ENCODE measurements at places on chromosomes 1 and 21.

- no peak for DNase-seq
Measured at GRCh38 chr1:27086026-27086425, 68.9 kb downstream of the SLC9A1 start.

DNA sequence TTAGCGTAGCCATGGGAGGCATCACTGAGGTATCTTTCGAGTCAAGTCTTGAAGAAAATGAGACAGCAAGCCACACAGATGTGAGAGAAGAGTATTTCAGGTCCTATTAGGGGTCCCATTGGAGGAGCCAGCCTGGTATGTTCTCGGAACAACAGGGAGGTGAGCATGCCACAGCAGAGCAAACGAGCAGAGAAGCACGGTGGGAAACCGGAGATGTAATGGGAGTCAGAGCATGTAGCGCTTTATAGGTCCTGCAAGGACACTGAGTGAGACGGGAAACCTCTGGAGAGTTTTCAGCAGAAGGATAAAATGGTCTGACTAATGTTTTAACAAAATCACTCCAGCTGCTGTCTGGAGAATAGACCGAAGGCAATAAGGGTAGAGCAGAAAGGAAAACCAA, 15.9 kb downstream of the H3-3A start:
- DNase-seq = no peak

DNA sequence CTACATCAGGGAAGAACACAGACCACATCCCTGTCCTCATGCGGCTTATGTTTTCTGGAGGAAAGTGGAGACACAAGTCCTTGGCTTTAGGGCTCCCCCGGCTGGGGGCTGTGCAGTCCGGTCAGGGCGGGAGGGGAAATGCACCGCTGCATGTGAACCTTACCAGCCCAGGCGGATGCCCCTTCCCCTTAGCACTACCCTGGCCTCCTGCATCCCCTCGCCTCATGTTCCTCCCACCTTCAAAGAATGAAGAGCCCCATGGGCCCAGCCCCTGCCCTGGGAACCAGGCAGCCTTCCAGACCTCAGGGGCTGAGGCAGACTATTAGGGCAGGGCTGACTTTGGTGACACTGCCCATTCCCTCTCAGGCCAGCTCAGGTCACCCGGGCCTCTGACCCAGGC, 45.5 kb downstream of the TNNT2 start:
- DNase-seq = no peak

GRCh38 chr1:2451741-2452140, 24.3 kb upstream of the PLCH2 start:
- DNase-seq = no peak

DNA sequence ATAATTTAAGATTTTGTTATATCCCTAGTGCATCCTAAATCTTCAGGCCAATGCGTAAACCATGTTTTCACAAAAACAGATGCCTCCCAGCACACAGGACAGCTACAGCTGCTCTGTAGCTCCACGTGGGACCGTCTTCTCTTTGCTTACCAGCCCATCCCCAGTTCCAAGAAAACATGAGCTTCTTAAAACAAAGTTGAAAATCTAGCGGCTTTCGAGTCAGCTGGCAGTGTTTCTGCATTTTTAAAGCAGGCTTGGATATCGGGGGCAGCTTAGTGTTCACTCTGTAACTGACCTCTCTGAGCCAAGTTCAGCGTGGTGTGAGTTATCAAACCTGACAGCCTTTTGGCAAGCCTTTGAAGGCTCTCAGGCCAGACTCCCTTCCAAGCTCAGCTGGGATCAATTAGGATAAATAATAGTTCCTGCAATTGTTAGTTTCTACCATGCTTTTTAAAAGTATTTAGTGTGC, 881.5 kb downstream of the LTN1 start:
- DNase-seq = no peak

GRCh38 chr1:53678507-53678906, 60.5 kb downstream of the GLIS1 start:
- no peak for DNase-seq

DNA sequence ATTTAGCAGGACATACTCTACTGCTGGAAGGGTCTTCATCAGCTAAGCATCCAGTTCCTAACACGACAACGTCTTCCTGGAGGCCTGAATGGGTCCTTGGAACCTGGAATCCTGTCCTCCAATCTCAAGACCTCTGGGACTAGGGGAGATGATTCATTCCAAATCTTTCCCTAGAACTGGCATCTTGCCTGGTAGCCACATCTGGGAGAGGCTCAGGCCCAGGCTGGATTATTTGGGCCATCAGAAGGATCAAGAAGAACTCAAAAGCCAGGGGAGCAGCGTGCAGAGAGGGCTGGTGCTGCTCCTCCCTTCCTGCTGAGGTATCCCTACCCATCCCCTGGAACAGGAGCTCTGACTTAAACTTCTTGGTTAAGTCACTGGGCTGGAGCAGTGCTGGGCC, 2.8 kb upstream of the PHLDA3 start:
- DNase-seq = no peak

DNA sequence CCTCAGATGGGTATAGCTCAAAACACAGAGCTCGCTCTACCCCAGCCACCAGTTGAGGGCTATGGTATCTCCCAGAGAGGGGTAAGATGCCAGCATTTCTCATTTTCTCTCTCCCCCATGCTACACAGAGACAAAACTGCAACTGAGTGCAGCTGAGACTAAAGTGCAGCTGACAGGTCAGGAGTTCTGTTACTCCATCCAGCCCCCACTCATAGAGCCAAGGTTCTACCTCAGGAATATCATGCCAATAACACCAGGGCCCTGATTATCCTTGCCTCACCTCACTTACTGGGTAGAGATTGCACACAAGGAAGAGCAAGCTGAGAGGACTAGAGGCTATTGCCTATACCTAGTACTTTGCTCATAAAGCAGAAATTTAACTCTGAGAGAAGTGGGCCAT, 34.6 kb downstream of the DPYD start:
- DNase-seq = no peak

DNA sequence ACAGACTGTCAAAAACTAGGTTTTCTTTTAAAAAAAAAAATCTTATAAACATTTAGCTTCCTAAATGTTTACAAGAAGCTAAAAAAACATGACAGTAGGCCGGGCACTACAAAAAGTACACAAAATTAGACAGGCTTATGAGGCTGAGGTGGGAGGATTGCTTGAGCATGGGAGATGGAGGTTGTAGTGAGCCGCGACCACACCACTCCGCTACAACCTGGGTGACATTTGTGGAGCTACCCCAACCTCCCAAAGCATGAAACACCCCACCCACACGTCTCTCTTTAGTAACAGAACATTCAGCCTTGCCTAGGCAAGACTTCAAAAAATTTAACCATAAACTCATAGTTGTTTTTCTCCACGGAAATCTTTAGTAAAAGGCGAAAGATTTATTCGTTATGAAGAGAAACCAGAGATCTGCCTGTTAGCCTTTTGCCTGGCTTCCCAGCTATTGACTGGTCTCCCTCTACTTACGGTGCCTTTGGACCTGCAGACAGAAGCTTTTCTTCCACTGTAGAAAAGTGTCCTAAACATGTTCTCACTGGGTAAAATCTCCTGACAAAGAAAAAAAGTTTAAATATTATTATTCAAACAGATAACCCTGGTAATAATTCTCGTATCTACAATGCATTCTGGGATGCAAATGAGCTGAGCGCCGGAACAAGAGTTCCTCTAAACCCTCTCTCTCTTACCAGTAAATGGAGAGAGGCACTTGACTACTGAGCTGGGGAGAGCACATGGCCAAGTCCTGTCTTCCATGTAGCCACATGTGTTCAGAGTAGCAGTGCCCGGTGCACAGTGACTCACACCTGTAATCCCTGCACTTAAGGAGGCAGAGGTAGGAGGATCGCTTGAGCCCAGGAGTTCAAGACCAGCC, 9.2 kb downstream of the RNU5D-1 start:
- no peak for DNase-seq

- DNase-seq = no peak
Measured at GRCh38 chr1:152086760-152087159, 2.1 kb downstream of the TCHHL1 start.

GRCh38 chr1:178077917-178078316, 16.0 kb upstream of the RASAL2 start:
- no peak for DNase-seq

DNA sequence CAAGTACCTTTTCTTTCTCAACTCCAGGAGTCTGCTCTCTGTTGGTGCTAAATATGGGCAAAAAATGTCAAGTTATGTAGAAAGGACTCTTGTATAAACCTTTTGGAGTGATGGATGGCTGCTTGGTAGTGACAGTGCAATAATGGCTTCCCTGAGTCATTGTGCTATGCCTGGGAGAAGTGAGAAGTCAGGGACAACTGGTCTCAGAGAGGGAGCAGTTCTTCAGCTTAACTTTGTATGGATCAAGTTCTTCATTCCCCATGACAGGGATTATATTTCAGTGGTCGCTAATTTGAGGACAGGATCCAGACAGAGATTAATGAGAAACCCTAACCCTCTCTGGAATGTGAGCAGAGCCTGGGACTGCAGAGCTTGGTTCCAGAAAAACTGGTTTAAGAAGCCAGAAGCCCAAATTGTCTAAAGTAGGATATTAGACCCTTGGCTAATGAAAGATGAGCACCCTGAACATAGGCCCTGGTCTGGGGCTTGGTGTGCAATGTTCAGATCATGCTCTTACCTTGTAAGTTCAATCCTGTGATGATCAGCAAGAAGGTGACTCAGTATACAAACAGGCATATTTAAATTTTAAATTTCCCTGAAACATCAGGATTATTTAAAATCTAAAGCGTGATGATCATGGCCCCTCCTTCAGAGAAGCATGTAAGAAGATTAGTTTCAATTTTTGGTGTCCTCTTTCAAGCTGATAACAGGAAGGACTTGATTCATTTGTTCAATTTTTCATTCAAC, 50.9 kb downstream of the NTMT2 start:
- DNase-seq = no peak

GRCh38 chr1:183652547-183653461, at the start of gene APOBEC4:
TSS of gene APOBEC4 (minus strand) at chr1:183653316. CDS start at chr1:183648781, 4,535 bp downstream.
- no peak for DNase-seq

- DNase-seq = no peak
Measured at GRCh38 chr21:44295646-44296045, 4.2 kb upstream of the PFKL start.

GRCh38 chr1:119080586-119080985, 59.9 kb downstream of the WARS2 start:
- DNase-seq = no peak

DNA sequence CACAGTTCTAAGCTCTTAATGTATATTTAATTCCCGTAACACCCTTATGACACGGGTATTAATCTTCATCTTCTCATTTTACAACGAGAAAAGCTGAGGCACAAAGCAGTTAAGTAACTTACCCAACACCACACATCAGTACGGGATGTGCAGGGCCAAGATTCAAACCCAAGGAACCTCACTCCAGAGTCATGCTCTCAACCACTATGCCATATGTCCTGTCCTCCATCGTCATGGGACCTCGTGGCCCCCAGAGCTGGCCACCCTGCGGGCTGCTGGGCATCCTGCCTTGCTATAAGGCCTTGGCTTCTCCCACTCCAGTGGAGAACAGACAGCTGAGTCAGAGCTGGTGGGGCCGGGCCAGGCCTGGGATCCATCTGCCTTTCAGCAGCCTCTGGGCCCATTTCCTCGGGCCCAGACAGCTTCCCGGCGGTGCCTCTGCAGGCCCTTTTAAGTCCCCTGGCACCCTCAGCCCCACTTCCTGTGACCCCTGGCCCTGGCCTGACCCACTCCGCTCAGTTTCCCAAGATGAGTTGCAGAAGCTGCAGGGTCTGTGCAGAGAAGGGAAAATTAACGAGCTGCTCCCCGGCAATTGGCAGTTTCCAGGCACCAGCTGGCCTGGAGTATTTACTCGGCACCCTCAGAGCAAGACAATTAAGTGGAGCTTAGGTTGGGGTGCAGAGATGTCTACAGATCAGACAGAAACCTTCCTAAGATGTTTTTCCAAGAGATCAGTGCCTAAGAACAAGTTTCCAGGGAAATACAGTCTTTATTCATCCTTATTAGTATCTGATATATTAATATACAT, 98.2 kb downstream of the EPHB2 start:
- DNase-seq = no peak

DNA sequence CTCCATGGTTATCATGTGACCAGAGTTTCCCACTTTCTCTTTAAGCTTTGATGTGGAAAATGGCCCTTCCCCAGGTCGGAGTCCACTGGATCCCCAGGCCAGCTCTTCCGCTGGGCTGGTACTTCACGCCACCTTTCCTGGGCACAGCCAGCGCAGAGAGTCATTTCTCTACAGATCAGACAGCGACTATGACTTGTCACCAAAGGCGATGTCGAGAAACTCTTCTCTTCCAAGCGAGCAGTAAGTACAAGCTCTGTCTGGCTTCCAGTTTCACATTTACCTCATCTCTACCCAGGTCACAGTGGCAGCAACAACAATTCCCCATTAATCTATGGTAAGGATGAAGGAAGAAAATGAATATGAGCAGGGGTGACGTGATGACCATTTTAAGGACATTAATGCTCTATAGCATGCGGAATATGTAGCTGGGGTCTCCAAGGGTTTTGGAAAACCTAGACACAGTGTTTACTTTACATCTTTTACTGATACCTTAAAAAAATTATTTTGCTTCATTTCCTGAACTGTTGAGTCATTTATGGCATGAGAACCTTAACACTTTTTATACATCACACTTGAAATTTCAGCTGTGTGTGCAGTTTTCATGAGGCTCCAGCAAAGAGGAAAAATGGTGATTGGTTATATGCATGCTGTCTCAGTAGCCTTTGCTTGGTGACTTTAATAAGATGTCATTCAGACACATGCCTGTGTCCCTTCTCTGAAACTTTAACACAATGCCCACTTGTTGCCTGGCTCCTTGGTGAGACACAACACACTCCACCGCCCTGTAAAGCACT, 286.3 kb upstream of the SGIP1 start:
- no peak for DNase-seq

GRCh38 chr1:171699531-171699930, 42.3 kb downstream of the VAMP4 start:
- no peak for DNase-seq

- no peak for DNase-seq
Measured at GRCh38 chr1:145893306-145894055, 7.8 kb upstream of the ANKRD35 start.

GRCh38 chr21:42162831-42163510, 56.0 kb upstream of the ABCG1 start:
- DNase-seq = no peak

DNA sequence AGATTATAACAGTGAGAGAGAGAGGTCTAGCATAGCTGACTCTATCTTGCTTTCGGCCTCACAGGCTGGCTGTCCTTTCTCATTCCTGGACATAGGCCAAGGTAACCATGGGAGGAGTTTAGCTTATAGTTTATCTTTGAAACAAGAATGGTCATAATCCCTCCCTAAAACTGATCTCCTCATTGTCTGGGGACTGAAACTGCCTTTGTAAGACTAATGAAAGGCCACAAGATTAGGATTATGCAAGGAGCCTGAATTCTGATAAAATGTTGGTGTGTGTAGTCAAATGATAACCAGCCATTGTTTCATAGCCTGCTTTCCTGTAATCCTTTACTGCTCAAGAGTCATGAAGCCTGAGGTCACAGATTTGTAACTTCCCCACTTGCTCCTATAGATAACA, 131.9 kb upstream of the LYPLAL1 start:
- DNase-seq = no peak

- DNase-seq = no peak
Measured at GRCh38 chr1:240618946-240619345, 7.0 kb upstream of the GREM2 start.

- DNase-seq = no peak
Measured at GRCh38 chr1:101435831-101436511, 199.2 kb downstream of the S1PR1 start.

All from stimulated activated CD8-positive, alpha-beta memory T cell treated with anti-CD3 and anti-CD28 coated beads, Interleukin-2, amount 100 ng/mL, for 1 hour (primary cell).